ENCODE measurements at places on chromosomes 6 and 20.

GRCh38 chr20:59937150-59937549 is 3.0 kb downstream of the PPP1R3D start:
- DNase-seq, result no peak

DNA sequence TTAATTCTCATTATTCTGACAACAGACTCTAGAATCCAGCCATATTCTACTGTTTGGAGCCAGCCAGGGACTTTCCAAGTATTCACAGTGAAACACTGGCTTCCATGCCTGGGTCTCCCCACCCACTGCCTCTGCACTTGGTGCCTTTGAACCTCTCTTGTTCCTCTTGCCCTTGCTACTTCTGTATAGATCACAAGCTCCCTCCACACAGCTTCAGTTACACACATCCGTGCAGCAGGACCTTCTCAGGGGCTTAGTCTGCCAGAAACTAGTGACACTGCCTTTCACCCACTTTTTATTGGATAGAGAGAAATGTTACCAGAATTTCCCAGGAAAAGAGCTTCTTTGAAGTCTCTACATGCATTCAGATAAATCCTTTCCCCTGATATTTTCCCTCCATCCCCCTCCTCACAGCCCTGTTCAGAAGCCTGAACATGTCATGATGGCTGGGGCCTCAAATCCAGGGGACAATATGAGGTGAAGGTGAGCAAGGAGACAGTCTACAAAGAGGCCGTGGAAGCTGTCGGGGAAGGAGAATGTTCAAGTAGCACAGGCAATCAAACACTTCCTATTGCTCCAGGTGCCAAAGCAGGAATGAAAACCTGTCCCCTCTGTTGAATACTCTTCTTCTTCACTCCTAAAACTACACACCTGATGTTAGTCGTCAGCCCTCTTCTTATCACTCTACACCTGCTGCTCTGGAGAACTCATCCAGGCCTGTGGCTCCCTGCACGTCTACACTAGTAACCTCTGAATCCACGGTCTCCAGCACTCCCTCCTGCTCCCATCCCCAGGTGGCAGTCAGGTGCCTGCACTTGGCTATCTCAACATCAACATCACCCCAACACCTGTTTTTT is 20.2 kb upstream of the HLA-DOA start:
- DNase-seq, result no peak

DNA sequence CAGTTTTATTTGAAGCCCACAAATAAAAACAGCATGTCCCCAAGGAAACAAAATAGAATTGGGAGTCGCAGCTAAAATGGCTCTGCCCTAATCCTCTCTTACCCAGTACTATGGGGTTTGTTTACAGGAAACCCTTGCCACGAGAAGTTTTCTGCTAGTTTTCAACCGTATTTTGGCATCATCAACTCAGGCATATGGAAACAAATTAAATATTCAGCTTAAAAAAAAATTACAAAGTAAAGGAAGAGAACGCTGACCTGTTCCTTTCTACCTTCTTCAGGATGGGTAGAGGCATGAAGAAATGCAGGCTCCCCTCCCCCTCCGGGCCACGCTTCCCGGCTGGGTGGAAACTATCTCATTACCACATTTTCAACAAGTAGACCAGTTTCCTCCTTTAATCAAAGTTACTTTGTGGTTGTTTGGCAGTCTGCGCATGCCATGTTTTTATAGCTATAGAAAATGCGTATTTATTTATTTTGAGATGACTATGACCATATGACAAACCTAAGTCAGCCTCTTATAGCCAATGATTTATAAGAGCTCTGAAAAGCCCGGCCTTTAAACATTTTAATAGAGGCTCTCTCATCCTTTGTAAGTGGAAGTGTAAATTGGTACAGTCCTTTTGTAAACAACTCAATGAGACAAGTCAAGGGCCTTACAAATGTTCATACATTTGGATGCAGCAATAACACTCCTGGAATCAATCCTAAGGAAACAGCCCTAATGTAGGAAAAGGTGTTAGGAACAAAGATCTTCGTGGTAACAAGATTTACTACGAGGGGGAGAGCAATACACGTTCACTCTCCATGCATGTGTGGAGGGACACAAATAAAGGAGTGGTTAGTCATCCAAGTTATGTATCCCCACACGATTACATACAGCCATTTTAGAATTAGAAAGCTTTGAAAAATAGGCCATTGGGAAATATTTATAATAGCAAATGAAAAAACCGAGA is 16.1 kb upstream of the ZNF217 start:
- peak; percentile 18 for DNase-seq

- DNase-seq, result no peak
Measured at GRCh38 chr6:33418690-33419291, 884 bp upstream of the CUTA start.

- DNase-seq, result no peak
Measured at GRCh38 chr6:105810105-105810921, 275.8 kb upstream of the PRDM1 start.

- no peak for DNase-seq
Measured at GRCh38 chr6:112183271-112183671, 71.1 kb downstream of the LAMA4 start.

GRCh38 chr6:43914272-43915147 is 144.5 kb downstream of the VEGFA start:
- DNase-seq, result no peak

DNA sequence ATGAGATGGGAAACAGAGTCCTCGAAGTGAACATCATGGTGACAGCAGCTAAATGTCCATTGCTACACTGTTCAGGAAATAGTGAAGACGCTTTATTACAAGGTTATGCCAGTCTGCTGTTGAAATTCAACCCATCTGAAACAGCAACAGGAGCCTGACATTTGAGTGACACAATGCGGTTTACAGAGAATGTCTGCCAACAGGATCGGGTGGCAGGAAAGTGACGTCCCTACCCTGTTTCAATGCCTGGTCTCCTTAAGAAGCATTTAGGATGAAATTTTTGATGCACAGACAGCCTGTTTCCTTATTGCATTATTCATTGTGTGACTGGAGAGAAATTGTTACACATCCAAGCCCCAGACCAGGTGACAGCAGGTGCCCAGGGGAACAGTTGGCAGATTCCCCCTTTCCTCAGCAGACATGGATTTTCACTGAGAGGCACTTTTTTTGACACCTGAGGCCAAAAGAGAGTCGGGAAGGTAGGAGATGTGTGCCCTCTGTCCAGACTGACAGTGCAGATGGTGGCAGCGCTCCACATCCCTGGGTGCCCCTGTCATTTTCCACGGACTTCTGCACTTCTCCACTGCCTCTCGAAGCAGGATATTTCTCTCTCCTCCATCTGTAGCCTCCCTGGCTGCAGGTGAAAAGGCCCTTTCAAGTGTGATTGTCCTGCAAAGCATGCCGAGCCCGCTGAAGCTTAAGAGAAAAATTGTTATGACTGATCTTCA is 87.9 kb downstream of the BFSP1 start:
- no peak for DNase-seq

DNA sequence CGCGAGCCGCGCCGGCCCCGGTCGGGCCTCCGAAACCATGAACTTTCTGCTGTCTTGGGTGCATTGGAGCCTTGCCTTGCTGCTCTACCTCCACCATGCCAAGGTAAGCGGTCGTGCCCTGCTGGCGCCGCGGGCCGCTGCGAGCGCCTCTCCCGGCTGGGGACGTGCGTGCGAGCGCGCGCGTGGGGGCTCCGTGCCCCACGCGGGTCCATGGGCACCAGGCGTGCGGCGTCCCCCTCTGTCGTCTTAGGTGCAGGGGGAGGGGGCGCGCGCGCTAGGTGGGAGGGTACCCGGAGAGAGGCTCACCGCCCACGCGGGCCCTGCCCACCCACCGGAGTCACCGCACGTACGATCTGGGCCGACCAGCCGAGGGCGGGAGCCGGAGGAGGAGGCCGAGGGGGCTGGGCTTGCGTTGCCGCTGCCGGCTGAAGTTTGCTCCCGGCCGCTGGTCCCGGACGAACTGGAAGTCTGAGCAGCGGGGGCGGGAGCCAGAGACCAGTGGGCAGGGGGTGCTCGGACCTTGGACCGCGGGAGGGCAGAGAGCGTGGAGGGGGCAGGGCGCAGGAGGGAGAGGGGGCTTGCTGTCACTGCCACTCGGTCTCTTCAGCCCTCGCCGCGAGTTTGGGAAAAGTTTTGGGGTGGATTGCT is 1.3 kb downstream of the VEGFA start:
- DNase-seq, result peak; percentile 27

GRCh38 chr6:35449287-35449881 is 2.8 kb upstream of the FANCE start:
- DNase-seq, result no peak

GRCh38 chr20:3473944-3474343 is 3.1 kb downstream of the ATRN start:
- DNase-seq, result no peak

DNA sequence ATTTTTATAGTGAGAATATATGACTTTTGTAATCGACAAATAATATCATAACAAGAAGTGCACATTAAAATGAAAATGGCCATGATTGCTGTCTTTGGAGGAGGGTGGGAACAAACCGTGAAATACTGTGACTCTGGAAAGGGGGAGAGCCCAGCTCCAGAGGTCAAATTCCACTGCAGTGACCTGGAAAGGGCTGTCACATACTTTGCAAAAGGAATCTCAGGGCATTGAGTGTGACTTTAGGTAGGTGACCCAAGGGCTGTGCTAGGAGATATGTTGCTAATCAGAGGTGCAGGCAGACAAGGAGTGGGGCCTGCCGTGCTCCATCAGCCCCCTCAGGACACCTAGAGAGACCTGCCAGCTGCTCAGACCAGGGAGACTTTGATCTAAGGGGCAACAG is 28.1 kb upstream of the BMP7 start:
- no peak for DNase-seq

DNA sequence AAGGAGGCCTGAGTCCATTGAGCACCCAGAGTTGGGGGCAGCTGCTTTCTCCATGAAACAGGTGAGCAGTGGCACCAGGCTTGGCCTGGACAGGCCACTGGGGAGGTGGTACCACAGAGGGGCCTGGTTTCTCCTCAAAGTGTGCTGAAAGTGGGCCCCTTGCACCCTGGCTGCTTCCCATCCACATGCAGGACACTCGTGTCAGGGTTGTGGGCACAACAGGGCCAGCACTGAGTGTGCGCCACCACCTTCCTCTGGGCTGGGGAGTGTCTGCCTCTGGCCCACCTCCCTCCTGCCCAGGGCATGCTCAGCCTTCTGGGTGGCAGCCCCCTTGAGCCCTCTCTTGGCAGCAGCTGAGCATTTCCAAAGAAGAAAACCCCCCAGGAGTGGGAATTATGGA is 5.2 kb upstream of the SLC22A1 start:
- no peak for DNase-seq

- no peak for DNase-seq
Measured at GRCh38 chr6:149014631-149015534, 268.1 kb downstream of the UST start.

GRCh38 chr6:18752278-18753068 is 365.3 kb downstream of the RNF144B start:
- no peak for DNase-seq

DNA sequence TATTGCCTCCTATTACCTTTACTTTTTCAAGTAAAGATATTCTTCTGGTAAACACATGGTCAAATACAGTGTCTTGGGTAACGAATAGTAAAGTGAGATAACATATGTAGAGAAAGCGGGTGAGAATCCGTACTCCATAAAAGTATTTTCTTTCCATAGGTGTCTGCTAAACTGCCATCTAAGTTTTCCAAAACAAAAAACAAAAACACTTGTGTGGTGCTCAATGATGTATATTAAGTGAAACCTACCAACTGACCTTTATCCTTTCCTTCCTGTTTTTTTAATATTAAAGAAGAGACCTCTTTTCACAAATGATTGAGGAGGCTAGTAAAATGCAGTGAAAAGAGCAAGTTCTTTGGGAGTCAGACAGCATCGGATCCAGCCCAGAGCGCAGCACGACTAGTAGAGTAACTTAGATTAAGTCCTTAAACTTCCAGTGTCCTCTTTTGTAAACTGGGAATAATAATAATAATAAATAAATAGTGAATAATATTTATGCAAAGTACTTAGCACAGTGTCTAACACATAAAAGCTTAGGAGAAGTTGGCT is 437 bp upstream of the CDKAL1 start:
- no peak for DNase-seq

DNA sequence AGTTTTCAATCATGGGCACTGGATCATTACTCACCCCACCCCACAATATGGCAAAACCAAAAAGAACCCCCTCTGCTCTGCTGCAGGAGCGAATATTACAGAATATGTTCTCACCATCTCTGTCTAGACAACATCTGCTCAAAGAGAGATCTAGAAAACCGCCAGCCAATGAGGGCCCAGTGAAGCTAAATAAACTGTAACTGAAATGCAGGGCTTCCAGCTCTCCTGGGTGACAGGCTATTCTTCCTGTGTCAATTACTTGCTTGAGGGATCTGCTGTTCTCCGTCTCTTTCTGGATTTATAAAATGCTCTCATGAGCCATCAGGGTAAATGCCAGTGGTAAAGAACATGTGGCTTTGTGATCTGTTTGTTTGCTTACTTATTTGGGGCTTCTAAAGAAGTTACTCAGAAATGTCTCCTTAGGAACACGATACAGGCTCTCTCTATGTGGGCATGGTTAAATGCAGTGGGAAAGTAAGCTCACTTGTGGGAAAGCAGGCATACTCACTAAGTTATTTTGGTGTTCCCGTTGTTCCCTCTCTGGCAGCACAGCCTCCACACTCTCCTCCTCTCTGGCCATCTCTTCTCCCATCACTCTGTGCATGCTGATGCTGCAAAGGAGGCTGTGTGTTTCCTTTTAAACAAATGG is 44.8 kb downstream of the TTI1 start:
- DNase-seq, result no peak

DNA sequence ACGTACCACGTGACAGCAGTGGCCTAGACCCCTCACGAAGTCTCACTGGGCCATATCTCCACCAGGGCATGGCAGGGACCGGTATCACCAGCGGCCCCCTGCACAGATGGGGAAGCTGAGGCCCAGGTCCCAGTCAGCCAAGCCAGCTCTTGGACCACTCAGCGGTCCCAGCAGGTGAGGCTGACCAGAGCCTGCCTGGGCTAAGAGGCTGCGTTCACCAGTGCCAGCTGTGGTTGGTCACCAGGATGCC is 2.6 kb upstream of the MRGBP start:
- DNase-seq, result no peak

DNA sequence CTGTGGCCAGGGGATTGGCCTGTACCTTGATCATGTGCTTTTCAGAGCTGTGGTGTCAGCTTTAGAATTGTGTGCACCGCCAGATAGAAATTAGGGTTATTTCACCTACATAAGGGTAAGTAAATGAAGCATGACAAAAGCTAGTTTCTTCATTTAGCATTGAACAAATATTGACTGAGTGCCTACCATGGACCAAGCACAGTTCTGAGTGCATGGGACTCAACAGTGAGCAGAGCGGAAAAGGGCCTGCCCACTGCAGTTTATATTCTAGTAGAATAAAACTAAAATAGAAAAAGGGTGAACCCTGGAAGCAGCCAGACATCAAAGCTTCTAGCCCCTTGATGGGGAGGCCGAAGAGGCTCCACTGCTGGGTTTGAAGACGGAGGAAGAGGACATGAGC is 25.6 kb downstream of the ECT2L start:
- DNase-seq, result no peak

- no peak for DNase-seq
Measured at GRCh38 chr6:1393641-1394283, 4.4 kb downstream of the FOXF2 start.

GRCh38 chr6:11917951-11918738 is 94.0 kb upstream of the HIVEP1 start:
- no peak for DNase-seq

- DNase-seq, result no peak
Measured at GRCh38 chr6:17957086-17957485, 30.3 kb downstream of the KIF13A start.
